ENCODE measurements at places on chromosomes 3 and 15.
A peak's percentile ranks its signal among the peaks of the same experiment; 100 is the strongest.

DNA sequence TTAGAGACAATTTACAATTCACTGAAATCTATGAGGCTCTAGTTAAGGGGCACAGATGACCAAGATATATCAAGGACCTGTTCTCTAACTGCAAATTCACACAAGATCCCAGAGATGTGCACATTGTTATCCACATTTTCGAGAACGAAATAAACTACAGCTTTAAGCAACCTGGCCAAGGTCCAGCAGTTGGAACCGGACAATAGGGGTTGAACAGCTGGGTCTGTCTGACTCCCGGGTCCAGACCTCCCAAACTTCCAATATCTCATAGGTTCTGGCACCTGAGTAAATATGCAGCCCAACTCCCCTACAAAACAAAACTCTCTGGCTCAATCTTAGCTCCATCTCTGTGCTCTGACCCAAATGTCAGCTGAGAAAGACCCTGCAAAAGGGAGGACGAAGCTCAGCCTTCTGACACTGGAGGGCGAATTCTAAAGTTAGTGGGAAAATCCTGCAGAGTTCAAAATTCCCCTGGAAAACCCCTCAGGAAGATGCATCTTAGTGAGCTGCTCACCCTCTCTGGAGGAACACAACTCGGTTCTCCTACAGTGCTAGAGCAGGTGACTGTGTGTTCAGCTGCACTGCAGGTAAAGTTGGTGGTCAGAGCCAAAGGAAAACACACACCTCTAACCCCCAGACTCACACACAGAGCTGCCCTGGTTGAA lies 14.2 kb upstream of the SPATA12 start:
- no peak for DNase-seq

DNA sequence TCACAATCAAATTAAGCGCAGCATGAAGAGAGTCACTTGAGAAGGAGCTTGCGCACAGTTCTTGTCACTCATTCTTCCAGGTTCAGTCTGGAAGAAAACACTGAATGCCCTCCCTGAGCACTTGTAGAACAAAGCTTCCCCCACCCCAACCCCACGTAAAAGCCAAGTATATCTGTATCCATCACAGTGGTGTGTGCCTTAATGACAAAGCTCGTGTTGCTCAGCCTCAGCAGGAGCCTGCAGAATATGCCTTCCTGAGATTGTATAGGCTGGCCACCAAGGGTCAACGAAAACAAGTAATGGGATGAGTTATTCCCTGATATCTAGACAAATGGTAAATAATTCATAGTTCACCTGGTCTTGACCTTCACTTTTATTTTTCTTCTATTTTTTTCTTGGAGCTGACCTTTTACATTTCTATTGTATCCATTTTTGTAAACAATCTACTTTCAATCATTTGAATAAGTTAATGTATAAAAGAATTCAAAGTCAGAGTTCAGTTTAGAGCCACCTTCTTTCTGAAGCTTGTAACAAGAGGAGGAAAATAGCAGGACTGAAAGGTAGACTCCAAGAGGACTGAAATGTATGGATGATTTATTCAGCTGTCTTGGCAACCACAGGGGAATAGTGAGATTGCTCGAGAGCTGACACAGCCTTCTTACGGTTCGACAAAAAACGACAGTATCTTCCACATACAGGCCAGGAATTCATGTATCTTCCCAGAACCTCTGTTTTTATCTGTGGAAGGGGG lies 405.5 kb upstream of the TPM1 start:
- no peak for DNase-seq

- DNase-seq: peak; percentile 12
Measured at GRCh38 chr15:58361273-58361759, 70.5 kb upstream of the LIPC start.

GRCh38 chr3:97131476-97131875 lies 317.1 kb downstream of the EPHA6 start:
- no peak for DNase-seq

GRCh38 chr3:177693616-177694264 lies 496.5 kb upstream of the TBL1XR1 start:
- DNase-seq: no peak

DNA sequence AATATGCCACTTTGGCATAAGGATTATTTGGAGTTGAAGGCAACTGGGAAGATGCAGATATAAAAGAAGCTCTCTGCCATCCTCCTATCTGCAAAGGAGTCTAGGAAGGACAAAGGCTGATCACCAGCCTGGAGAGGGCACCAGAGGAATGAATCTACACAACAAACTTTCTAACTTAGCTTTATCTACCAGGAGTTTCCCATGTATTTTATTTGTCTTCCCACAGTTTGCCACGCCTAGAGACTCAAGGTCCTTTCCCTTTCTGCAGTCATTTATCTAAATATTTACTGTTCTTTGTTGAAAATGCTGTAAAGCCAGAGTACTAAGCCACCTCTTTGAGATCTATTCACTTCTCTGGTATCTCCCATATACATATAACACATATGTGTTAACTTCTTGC lies 32.2 kb downstream of the GPR176 start:
- DNase-seq: no peak

DNA sequence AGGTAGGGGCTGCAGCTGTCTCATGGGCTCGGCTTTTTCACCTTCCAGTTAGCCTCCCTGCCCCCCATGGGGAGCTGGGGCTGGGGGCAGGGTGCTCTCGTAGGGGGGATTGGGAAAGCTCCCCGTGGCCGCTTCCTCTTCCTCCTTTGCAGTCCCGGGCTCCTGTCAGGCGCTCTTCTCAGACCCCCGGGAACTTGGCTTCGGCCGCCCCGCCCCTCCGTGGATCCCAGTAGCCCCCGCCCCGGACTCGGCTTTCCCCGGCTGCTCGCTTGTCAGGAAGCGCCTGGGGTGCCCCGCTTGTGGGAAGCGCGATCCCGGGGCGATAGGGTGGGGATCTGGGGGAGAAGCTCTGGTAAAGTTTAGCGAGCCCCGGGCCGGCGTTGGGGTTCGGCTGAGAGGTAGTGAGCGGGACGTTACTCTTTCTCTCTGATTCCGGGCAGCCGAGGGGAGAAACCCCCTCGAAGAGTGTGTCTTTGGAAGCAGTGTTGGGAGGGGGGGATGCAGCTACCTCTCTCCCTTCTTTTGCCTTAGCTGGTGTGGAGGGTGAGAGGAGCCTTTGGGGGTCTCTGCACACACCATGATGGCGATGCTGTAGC lies 611 bp downstream of the PIAS1 start:
- DNase-seq: no peak

- no peak for DNase-seq
Measured at GRCh38 chr3:141485641-141486495, 959 bp upstream of the RASA2 start.

- DNase-seq: no peak
Measured at GRCh38 chr15:77642793-77643430, 10.2 kb upstream of the LINGO1 start.

GRCh38 chr3:74351213-74351612 lies 263.2 kb downstream of the CNTN3 start:
- DNase-seq: no peak

DNA sequence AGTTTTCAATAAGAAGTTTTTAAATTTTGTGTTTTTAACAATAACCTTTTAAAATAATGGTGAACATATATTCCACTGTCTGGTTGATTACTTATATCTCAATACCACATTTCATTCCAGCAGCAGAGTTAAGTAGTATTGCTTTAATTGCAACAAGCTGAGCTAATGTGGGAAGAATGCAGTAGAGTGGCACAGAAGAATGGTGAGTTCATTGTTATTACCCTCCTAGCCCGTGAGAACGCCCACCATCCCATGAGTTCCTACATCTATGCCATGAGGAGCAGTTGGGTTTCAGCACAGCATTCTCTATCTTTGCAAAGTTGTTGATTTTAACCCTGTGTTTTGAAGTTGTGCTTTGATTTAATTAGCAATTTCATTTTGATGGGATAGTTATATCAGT lies 17.8 kb upstream of the NR2E3 start:
- no peak for DNase-seq

DNA sequence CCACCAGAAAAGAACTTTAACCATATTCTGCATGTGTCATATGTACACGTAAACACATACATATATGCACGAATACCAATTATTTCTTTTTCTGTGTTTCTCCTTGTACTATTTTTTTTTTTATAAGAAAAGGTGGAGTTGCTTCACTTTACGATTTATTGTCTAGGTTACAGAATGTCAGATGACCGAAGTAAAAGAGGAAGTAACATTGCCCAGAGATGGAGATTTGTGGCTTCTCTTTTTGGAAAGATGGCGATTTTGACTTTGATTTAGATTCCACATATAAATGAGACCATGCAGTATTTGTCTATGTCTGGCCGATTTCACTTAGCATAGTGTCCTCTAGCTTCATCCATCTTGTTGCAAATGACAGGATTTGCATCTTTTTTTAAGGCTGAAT lies 293.1 kb downstream of the SV2B start:
- DNase-seq: no peak

DNA sequence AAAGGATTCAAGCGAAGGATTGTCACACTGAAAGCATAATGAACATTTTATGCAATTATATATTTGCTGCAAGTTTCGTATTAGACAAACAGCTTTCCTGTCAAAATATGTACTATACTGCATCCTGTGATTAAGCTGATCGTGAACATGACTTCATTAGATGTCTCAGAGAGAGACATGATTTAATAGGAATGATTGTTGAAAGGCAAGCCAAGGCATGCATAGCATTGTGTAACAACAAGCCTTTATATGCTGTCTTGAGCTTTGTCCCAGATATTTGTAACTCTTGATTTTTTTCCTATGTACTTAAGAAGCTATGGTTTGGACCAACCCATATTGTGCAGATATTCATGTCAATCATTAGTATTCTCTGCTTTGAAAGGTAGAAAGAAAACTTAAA lies 309.1 kb downstream of the KCNH8 start:
- no peak for DNase-seq

GRCh38 chr15:42152196-42152920 lies 4.1 kb downstream of the PLA2G4F start:
- peak; percentile 44 for DNase-seq

DNA sequence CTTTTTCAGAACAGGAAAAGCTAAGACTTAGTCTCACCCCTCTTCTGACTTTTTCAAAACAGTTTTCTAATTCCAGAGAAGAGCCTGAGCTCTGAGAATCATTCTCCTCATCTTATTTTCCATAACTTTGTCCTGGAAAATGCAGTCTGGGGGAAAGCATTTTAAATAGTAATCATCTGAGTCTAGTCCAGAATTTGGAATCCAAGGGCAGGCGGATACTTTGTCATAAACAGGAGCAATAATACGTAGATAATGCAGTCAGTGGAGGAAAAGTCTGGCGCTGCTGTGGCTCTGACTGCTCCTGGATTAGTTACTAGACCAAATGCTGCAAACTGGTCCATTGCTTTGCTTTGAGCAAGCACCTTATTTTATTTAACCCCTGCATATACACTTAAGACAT lies 285.0 kb downstream of the THSD4 start:
- DNase-seq: no peak

DNA sequence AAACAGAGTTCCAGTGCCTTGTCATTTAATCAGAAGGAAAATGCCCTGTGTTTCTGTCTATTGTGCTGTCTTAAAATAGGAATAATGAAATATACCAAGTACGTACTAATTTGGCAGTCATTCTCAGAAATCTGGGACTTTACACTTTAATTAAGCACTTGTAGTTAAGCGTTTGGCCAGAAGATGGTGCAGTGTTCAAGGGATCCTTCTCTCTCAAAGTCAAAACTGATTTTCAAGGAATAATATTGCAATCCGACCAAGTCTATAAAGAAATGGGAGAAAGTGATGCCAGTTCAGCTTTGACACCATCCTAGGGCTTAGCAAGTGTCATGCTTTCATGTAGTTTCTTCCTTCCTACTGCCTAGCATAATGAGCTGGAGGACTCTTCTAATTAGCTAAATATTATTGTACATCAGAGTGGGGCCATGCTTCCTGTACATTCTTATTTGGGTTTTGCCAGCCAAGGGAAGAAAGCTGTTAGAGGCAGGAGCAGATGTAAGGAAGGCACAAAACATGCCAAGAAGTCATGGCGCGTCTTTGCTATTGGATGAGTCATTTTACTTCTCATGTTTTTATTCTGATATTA lies 64.8 kb downstream of the SAMMSON start:
- DNase-seq: no peak

- DNase-seq: no peak
Measured at GRCh38 chr3:106711650-106712049, 665.6 kb upstream of the CCDC54 start.

DNA sequence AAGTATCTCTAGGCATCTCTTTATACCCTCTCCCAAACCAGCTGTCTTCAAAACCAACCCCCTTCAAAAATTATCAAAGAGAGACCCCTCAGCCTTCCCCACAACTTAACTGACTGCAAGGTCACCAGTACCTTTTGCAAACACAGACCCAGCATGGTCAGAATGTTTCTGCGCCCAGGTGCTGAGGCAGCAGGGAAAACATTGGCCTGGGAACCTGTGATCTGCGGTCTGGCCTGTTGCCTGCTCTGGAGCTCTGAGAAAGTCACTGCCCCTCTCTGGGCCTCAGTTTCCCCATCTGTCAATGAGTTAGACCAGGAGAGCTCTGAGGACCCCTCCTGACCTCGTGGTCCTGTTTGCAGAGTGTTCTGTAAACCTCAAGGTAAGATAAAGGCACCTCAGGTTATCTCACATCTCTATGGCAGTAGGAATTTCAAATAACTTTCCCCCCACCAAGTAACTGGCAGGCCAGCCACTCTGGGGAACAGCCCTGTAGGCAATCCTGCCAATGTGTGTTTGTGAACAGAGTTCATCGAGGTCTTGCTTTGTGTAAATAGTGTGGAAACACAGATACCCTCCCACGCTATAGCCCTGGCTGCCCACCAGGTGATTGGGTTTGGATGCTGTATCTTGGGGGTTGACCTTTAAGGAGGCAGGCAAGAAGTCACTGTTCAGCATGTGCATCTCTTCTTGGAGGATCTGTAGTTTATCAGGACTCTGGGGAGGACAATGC lies 50.0 kb upstream of the SMAD6 start:
- no peak for DNase-seq

- no peak for DNase-seq
Measured at GRCh38 chr15:28936481-28936881, 50.7 kb downstream of the APBA2 start.

- no peak for DNase-seq
Measured at GRCh38 chr15:59847968-59848367, 156.1 kb upstream of the FOXB1 start.

DNA sequence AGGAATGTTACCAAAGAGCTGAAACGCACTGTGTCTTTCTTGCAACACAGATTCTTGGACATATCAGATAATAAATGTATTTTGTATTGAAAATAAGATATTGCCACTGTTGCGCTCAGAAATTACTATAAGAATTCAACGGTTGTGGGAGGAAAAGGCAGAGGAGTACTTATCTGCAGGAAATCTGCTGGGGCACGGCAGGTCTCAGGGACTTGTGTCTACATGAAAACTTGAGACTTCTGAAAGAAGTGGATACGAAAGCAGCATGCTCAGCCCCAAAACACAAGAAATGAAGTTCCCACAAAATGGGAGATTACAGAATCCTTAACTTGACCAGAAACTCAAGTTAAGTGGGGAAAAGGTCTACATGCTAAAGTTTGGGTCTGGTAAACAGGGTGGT lies 86.5 kb downstream of the IGSF11 start:
- no peak for DNase-seq

- DNase-seq: peak; percentile 20
Measured at GRCh38 chr3:71064291-71064955, 519.1 kb downstream of the FOXP1 start.

Measured in NCI-H2029 (cell line).